ENCODE measurements at places on chromosomes 2 and 18.

GRCh38 chr18:62458868-62459716 is 63.7 kb upstream of the ZCCHC2 start:
- no peak for DNase-seq

DNA sequence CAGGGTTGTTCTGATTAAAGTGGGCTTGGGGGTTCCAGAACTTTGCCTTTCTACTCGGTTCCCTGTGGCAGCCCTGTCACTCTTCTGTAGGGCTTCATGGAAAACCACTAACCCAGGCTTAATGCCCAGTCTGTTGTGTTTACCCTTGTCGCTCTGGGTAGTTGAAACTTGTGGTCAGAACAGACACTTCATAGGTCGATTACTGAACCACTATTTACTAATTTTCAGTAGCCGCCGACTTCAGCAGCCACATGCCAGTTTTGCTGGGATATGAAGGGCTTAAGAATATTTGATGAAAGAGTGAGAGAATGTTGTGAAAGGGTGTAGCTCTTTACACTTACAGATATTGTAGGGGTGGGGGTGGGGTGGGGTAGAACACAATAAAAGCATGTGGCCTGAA is 362.3 kb downstream of the RND3 start:
- no peak for DNase-seq

GRCh38 chr18:25974630-25975077 is 115.8 kb downstream of the SS18 start:
- DNase-seq, result no peak

DNA sequence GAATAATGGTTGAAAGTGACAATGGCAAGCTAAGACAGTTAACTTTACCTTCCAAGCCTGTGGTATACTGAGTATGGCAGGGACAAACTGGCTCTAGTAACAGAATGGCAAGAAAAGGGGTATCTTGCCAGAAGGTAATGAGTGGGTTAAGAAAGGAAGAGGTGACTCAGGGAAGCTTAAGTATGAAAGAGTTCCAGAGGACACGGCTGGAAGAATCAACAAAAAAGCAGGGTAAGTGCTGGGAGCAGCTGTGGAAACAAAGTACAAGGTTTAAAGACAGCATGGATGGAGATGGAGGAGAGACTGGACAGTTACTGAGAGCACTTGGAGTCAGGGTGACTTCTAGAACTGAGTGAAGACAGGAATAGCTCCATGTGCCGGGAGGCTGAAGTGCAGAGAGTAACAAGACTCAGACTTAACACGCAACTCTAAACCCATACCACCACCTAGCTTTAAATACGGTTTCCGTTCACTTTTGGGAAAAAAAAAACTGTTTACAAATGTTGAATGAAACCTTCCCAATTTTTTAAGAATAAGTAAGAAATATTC is 69.0 kb downstream of the REV1 start:
- no peak for DNase-seq

GRCh38 chr18:41444943-41445342 is 510.1 kb upstream of the PIK3C3 start:
- no peak for DNase-seq

- DNase-seq, result no peak
These were observed 19.3 kb upstream of the CD28 start for GRCh38 chr2:203687165-203687564.
